ENCODE measurements at places on chromosomes 5 and 9. TPM values are rescaled to one million over a fixed set of nuclear protein-coding genes. Genes with fewer than 3 reads are reported as not detected.
A peak's percentile ranks its signal among the peaks of the same experiment; 100 is the strongest.

FOXD4 gene
- total RNA-seq, result 0.23 TPM

CDKN2B gene
- total RNA-seq, result 0.05 TPM

- H3K36me3 ChIP-seq, result no peaks in the 10 kb centered on the region
- DNase-seq, result no peak
- no peaks in the 10 kb centered on the region for H3K27me3 ChIP-seq
- H3K4me3 ChIP-seq, result no peak overlapping the region
- no peaks in the 10 kb centered on the region for H3K4me1 ChIP-seq
- no peak overlapping the region for H3K27ac ChIP-seq
Observed at GRCh38 chr9:133641396-133641655, 5.2 kb downstream of the DBH start.

- DNase-seq, result no peak
- H3K27me3 ChIP-seq, result no peaks in the 10 kb centered on the region
- H3K27ac ChIP-seq, result no peak overlapping the region
- no peaks in the 10 kb centered on the region for H3K4me1 ChIP-seq
- no peaks in the 10 kb centered on the region for H3K36me3 ChIP-seq
- no peak overlapping the region for H3K4me3 ChIP-seq
Observed at GRCh38 chr9:108270051-108270450, 585.7 kb downstream of the ACTL7B start.

- H3K27me3 ChIP-seq, result no peaks in the 10 kb centered on the region
- H3K27ac ChIP-seq, result no peak overlapping the region
- DNase-seq, result no peak
- H3K36me3 ChIP-seq, result no peaks in the 10 kb centered on the region
- H3K4me3 ChIP-seq, result no peak overlapping the region
- no peaks in the 10 kb centered on the region for H3K4me1 ChIP-seq
Observed at GRCh38 chr9:87198716-87199115, 251.4 kb upstream of the GAS1 start.

GRCh38 chr9:135051316-135052038 lies 36.0 kb upstream of the OLFM1 start:
- H3K4me1 ChIP-seq, result no peaks in the 10 kb centered on the region
- peaks cover 5% of the 10 kb centered on the region for H3K27me3 ChIP-seq
- no peak for DNase-seq
- H3K27ac ChIP-seq, result no peak overlapping the region
- H3K4me3 ChIP-seq, result no peak overlapping the region
- H3K36me3 ChIP-seq, result no peaks in the 10 kb centered on the region

- no peaks in the 10 kb centered on the region for H3K36me3 ChIP-seq
- peak overlapping the region; percentile 58 for H3K4me3 ChIP-seq
- H3K27ac ChIP-seq, result peak overlapping the region; percentile 80
- no peak for DNase-seq
Observed at GRCh38 chr9:132769906-132770769, 99.9 kb downstream of the GTF3C4 start.

GRCh38 chr5:133081036-133081435 lies 29.2 kb downstream of the HSPA4 start:
- H3K4me1 ChIP-seq, result no peaks in the 10 kb centered on the region
- H3K4me3 ChIP-seq, result no peak overlapping the region
- H3K27me3 ChIP-seq, result no peaks in the 10 kb centered on the region
- DNase-seq, result no peak
- no peak overlapping the region for H3K27ac ChIP-seq

DNA sequence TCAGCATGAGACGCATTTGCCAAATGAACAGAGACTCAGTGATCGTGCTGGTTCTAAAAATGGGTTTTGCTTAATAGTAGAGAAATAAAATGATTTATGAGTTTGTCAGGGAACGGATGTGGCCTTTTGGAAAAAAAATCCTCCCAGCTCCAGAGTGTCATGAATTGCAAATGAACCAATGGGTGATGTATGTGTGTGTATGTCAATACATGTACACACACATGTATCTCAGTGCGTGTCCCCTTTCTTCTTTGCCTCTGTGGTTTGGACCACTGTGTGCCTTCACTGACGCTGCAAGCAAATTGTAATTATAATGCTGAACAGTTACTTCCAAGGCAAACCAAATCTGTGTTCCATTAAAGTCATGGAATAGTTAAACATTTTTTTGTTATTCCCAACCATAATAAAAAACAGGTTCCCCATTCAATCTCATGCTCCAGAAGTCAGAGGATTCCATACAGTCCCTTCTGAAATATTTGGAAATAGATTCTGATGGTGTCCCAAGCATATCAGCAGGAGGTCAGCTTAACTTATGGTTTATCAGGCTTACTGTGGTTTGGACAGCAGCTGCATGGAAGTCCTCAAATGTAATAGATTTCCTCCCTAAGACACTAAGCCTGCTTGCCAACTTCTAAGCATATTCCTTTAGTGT lies 630.5 kb downstream of the ACTL7B start:
- no peaks in the 10 kb centered on the region for H3K27me3 ChIP-seq
- DNase-seq, result no peak
- no peaks in the 10 kb centered on the region for H3K4me1 ChIP-seq
- no peaks in the 10 kb centered on the region for H3K36me3 ChIP-seq
- H3K4me3 ChIP-seq, result no peak overlapping the region
- no peak overlapping the region for H3K27ac ChIP-seq
